ENCODE measurements at places on chromosomes 13 and 19.

DNA sequence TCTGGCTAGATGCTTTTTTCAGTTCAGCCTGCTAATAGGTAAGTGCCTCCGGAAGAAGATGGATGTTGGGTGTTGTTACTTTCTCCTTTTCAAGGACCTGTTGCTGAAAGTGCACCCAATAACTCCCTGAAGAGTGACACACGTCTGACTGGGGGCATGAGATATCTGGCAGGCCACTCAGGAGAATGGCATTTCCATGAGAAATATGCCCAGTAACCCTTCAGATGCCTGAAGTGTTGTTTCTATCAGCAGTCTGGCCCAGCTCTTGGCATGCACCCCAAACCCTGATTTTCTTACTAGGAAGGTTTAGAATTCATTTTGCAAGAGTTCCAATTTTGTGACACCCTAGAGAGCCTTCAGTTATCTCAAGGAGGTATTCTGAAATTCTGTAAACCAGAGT lies 71.5 kb downstream of the ARHGAP35 start:
- DNase-seq = no peak

DNA sequence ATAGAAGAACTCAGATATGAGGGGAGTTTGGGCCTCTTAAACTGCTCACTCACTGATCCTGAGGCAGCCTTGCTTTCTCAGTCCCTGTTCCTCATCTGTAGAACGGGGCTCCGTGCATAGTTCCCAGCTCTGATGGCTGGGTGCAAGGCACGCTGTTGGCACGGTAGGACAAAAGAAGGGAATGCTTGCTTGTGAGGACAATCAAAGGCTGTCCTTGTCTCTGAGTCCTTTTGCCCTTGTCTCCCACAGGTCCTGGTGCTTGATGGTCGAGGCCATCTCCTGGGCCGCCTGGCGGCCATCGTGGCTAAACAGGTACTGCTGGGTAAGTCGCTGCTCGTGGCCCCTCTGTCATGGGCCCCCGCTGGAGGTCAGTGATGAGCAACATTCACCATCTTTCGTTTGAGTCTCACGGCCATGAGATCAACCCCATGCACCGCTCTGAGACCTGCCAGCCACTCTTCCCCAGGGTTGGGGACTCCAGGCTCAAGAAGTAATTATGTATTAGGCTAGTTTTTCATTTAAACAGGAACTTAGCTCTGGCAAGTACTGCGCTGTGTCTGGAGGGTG lies 2.3 kb downstream of the RPL13A start:
- no peak for DNase-seq

DNA sequence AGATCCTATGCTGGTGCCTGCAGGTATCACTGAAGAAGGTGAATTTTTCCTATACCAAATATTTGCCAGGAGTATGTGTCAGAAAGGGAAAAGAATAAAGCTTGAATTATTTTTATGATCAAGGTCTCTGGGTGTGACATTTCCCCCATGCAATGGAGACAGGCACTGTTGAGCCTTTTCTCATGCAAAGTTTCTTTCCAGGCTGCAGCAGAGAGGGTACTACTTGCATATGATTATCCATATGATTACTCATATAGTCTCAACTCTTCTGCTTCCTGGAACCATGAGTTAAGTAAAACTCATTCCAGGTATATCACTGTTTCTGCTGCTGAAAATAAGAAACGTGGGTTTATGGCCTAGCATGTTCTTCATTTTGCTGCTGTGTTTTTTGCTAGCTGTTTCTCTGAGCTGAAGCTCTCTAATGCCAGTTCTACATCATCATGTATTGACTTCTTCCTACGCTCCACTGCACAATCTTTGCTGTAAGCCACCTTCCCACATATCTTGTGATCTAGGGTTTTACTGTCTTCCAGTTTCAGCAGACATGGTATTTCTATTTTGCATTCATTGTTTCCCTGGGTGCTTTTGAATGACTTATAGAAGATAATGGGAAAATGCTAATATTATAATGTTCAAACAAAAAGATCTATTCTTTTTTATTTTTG lies 278.7 kb upstream of the GPC6 start:
- no peak for DNase-seq

DNA sequence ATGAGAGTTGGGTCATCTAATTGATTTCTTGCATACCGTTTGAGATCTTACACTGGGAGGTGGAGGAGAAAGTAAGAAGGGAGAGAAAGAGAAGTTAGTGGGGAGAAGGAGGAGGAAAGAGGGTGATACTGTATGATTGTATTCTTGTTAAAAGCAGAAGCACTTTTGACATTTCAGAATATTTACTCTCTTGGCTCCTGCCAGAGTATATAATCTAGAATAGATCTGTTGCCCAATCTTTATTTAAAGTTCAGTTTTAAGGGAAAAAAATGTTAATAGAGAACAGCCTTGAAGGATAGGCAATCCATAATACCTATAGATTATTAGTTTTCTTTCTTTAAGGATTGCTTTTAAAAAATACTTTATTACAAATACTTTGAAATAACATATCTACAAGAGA lies 41.5 kb downstream of the PDS5B start:
- no peak for DNase-seq

- no peak for DNase-seq
Observed at GRCh38 chr13:113299951-113300350, 2.9 kb downstream of the LAMP1 start.

- no peak for DNase-seq
Observed at GRCh38 chr19:55613396-55613795, 7.9 kb downstream of the ZNF865 start.

DNA sequence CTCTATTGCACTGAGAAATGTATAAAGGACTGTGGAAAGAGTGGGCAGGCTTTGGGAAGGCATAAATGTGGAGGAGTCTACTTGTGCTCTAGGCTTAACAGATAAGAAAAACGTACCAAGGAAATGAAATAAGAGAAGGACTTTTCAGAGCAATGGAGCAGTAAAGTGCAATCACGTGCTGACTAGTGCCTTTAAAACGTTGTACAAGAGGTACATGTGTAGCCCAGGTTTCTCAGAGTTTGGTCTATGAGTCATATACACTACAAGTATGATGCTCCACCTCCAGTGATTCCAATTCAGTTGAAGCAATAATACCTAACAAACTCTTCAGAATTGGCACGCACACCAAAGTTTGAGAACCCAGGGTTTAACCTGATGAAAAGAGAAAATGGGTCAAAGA lies 13.4 kb upstream of the FNDC3A start:
- no peak for DNase-seq

DNA sequence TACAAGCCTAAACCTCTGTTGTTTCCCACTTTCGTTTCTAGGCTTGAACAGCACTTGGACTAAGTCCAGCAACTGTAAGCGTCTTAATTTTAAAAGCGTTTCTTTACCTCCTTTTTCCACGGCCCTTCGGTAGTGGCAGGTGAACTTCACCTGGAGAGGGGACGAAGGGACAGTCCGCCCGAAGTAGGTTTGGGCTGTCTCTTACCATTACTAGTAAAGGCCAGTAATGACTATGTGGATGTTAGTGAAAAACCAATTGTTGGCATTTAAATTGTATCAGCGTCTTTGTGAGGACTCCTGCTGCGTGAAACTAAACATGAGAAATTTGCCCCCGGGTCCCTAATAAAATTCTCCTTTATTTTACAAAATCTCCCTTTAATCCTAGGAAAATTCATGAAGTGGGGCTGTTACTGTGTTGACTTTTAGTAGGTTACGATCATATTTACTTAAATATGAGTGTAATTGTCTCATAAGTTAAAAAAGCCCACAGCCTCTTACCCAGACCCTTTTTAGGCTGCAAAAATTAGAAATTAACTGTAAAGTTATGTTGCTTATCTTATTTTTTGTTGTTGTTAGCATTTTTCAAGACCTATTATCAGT lies 983 bp downstream of the ITM2B start:
- no peak for DNase-seq

DNA sequence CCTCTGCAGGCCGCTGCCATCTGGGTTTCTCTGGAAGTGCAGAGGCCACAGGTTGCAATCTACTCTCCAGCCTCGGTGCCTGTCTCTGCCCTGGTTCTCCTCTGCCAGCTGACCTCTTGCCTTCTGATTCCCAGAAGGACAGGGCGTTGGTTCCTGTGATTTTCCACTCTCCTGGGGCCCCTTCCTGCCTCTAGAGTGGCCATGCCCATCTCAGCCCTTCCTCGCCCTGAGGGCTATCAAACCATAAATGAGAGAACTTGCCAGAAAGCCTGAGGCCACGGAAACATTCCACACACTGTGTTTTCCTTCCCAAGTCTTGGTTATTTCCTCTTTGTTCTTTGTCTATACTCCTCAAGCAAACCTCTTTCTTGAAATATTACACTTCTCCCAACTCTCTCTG lies 146.2 kb downstream of the SHISA2 start:
- no peak for DNase-seq

GRCh38 chr19:6997679-6998445 lies 23.4 kb downstream of the MBD3L2B start:
- no peak for DNase-seq

- DNase-seq = no peak
Observed at GRCh38 chr13:99896369-99897075, 75.0 kb downstream of the ZIC5 start.

DNA sequence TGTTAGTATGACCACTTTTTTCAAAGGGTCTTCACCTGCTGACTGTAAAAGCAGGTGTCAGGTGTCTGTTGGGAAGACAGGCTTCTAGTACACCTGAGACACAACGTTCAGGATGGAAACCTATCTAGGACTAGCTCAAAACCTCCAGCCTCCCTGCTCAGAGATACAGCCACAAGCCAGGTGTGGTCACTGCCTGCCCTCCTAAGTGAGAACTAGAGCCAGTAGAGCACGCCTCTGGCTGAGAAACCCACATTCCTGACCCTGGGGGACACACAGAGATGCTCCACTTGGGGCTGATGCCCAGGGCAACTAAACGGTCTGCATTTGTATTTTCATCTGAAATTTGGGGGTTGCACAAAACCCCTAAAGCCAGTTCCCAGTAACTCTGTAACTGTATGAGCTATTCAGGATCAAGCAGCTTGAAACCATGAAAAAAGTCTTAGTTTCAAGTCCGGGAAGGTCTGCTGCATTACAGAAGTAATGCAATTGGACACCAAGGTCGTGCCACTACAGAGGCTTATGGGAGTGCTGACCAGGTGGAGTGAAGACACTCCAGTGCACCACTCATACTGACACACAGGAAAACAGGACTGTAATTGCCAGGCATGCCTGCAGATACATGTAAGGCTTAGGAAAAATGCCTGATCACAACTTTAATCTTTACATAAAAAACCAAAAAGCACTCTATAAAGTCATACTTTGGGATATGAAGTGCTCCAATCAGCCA lies 27.8 kb downstream of the ANKRD10 start:
- no peak for DNase-seq

DNA sequence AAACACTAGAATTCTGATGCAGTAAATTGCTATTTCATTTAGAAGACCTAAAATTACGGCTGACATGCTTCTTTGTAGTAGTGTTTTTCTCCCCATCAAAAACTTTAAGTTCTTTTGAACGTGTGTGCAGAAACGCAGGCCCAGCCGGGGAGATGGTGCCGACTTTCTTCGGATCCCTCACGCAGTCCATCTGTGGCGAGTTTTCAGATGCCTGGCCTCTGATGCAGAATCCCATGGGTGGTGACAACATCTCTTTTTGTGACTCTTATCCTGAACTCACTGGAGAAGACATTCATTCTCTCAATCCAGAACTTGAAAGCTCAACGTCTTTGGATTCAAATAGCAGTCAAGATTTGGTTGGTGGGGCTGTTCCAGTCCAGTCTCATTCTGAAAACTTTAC lies 98.3 kb downstream of the TNFRSF19 start:
- DNase-seq = no peak

DNA sequence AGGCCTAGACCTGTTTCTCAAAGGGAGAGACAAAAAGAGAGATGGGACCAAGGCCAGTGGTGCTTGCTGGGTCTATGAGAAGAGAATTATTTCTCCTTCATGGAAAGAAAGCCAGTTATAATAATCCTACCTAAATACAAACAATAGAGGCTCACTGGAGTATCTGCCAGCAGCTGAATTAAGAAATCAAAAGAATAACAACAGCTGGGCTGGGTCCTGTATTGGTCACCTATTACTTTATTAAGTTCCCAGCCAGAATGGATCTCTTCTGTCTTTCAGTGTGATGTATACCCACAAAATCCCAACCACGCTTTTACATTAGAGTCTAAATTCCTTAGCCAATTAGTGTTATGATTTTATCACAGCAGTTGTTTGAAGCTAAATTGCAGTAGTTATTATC lies 297.8 kb upstream of the DACH1 start:
- DNase-seq = no peak

DNA sequence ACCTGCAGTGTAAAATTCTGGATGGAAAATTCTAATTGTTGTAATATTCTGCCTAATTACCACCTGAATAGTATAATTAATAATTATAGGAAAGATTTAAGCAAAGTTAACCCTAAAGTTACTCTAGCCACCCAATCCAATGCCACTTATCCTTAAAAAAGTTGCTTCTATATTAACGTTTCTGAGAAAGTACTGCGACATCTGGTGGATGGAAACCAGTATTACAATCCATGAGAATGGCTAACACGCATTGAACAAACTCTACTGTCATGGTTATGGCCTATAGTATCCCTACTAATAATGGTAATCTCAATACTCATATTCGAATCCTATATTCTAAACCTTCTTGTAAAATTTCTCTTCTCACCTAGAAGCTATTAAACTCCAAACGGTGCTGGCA lies 1551.8 kb downstream of the SLITRK1 start:
- DNase-seq = no peak

DNA sequence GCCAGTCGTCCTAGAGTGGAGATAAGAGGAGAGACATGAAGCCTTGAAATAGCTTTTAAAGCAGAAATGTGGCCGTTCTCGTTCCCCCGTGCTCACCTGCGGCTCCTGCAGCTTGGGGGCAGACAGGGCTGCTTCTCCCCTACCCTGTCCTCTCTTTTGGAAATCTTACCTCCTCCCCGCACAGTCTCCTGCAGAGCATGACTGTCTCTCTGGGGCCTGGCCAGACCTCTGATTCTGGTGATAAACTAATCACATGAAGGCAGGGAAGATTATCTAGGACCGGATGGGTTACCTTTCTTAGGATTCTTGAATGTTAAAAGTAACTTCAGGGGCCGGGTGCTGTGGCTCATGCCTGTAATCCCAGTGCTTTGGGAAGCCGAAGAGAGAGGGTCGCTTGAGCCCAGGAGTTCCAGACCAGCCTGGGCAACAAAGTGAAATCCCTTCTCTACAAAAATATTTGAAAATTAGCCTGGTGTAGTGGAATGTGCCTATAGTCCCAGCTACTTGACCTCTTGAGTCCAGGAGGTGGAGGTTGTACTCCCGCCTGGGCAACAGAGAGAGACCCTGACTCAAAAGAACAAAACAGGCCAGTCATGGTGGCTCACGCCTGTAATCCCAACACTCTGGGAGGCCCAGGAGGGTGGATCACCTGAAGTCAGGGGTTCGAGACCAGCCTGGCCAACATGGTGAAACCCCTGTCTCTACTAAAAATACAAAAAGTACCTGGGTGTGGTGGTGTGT lies 8.1 kb downstream of the CEBPA start:
- DNase-seq = no peak

- no peak for DNase-seq
Observed at GRCh38 chr13:73061876-73062275, 3.1 kb downstream of the KLF5 start.

- DNase-seq = no peak
Observed at GRCh38 chr19:38281811-38282566, 17.6 kb downstream of the SPINT2 start.

GRCh38 chr19:52946322-52947310 lies 16.1 kb downstream of the ZNF816 start:
- DNase-seq = no peak

- DNase-seq = no peak
Observed at GRCh38 chr13:85137516-85137915, 661.7 kb downstream of the SLITRK6 start.

All from CD4-positive, alpha-beta T cell treated with Interferon gamma for 1 hour (primary cell).